AG08396 (cell line): ENCODE measurements at places on chromosomes 2 and 18.

- DNase-seq: peak; percentile 90
Observed at GRCh38 chr2:233350708-233351107, 3.6 kb upstream of the DGKD start.

GRCh38 chr18:37398248-37398920 is 167.2 kb downstream of the CELF4 start:
- DNase-seq: no peak

- DNase-seq: peak; percentile 71
Observed at GRCh38 chr2:33000986-33001385, 54.2 kb downstream of the LTBP1 start.

DNA sequence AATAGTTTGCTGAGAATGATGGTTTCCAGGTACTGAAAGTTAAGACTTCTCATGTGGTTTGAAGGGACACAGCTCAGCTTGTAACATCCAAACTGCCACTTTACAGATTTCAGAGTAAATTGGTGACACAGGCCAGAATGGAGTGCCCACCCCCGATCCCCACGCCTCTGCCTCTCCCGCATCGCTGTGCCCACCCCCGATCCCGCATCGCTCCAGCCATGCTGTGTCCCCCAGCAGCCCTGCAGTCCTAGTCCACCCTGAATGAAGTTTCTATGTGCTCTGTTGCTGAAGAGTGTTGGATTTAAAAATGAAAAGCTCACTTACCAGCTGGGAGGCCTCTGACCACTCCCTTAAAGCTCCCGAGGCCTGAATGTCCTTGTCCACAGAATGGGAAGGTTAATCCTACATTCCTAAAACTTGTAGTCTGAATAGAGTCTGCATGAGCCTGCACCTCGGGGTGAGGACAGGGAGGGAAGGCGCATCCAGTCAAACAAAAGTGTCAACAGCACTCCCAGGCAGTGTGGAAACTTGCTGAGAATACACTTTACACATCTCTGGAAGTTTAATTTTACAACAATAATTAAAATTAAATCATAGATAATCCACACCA is 176.4 kb upstream of the ID2 start:
- DNase-seq: no peak

- no peak for DNase-seq
Observed at GRCh38 chr2:50872543-50872942, 159.4 kb downstream of the NRXN1 start.

- DNase-seq: no peak
Observed at GRCh38 chr2:104120171-104120570, 733.7 kb upstream of the POU3F3 start.

DNA sequence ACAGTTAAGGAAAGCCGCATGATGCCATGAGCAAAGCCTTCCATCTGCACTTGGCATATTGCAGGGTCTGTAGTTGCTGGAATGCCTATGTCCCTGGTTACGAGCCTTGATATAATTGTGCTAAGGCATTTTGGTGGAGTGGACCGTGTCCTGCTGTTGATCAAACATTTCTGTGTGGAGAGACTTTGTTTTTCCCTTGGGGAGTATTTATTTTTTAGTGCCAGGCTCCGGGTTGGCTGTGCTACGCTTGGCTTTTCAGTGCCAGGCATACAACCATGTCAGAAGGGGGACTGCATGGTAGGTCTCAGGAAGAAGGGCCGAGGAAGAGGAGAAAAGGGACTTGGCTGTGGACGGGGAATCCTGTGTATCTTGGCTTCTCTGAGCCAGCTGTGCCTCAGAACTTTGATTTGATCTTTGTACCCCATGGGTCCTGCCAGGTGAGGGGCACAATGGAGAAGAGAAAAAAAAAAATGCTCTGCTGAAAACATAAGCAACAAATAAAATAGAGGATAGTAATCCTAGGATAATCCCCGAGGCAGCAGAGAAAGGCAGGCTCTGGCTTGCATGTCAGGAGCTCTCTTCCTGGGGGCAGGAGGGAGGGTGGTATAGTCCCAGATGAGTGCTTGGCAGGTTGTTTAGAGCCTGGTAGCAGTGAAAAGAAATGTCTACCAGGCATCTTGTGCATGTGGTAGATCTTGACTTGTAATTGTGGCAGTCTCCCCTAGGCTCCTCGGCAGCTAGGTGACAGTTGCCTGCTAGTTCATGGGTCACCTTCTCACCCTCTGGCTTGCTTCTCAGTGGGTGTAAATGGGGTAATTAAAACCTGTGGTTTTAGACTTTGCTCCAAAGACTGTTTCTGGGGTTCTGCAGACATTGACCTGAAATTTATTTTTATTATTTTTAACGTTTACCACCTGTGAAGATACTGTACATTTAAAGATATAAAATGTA is 233.0 kb downstream of the NEDD4L start:
- DNase-seq: no peak

DNA sequence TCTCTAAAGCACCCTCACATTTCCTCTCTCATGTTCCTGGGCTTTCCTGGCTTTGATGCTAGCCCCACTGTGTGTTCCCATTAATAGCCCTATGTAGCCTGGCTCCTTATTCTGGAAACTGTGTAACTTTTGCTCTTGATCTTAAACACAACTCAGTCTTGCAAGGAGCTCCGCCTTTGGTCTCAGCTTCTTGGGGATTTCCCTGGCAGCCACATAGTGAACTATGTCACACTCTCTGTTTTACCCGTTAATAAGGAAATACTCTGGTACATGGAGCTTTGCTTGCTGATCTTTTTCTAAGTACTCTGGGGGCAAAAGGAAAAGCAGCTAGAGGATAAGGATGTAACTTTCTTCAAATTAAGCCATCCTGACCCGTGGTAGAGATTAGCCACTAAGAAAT is 259.3 kb downstream of the NEDD4L start:
- DNase-seq: no peak

DNA sequence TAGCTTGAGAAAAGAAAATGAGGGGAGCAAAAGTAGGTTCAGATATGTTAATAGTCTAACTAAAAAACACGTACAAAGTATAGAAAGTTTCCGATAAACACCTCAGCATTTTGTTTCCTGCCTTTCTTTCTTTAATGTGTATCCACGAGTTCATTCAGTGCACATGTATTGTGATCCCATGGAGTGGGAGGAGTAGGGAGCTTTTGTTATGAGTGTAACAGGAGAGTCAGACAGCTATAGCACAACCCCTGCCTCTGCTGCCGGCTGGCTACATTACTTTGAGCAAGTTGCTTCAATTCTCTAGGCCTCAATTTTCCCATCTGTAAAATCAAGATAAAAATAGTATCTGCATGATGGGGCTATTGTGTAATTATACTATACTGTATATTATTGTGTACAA is 249.2 kb upstream of the FIGN start:
- no peak for DNase-seq

- no peak for DNase-seq
Observed at GRCh38 chr2:220695397-220696279, 876.5 kb downstream of the EPHA4 start.

GRCh38 chr2:5519286-5519685 is 172.9 kb upstream of the SOX11 start:
- DNase-seq: no peak

DNA sequence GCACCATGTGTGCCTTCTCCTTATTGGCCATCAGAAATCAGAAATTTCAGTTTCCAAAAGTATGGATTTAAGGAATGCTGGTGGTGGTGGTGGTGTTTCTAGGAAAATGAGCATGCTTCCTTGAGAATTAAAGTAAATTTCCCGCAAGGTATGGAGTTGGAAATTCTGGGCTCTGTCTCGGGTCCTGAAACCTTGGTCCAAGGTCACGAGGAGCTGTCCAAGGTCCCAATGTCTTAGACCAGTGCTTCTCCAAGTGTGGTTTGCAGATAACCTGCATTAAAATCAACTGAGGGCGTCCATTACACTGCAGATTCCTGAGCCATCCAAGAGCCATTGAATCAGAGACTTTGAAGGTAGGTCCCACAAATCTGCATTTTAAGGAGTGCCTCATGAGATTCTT is 210.9 kb upstream of the PKDCC start:
- DNase-seq: peak; percentile 46

DNA sequence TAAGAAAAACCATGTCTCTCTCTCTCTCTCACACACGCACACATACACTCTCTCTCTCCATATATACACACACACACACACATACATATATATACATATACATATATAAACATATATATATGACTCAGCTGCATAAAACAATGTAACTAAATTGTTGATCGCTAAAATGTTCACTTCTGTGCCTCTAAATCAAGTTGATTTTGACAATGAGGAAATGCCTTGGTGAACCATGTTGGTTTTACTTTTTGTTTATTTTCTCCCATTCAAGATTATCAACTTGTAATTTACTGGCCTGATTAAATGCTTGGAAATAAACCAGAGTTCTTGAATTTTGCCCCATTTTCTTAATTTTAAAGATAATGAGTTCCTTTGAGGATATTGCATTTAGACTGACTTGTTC is 500.4 kb downstream of the PARD3B start:
- DNase-seq: no peak

DNA sequence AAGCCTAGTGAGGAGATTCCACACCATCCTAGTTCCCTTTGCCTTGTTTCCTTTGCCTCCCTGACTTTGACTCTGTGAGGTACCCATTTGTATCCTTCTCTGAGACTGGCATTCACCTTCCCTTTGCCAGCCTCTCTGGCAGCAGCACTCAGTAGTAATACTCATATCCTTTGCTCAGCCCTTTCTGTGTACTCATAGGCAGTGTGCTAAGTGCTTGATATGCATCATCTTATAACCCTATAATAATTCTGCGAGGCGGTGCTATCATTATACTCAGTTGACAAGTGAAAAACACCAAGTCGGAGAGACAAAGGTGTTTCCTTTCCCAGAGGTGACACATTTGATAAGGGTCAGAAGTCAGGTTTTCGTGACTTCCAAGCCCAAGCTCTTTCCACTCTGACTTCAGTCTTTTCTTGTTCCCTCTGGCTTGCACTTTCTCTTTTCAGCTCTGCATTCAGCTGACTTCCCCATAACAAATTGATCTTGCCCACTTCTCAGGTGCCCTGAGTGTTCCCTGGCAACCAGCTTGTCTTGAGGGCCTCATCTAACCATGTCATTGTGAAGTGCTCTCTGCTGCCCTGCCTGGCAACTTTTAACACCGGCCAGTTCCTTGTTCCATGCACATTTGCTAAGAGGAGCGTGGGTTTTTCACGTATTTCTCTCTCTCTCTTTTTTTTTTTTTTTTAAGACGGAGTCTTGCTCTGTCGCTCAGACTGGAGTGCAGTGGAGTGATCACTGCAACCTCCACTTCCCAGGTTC is 94.5 kb upstream of the UPP2 start:
- DNase-seq: no peak

GRCh38 chr2:235601960-235602704 is 108.3 kb downstream of the AGAP1 start:
- DNase-seq: no peak

- no peak for DNase-seq
Observed at GRCh38 chr2:8176887-8177286, 505.0 kb upstream of the ID2 start.

GRCh38 chr2:215332872-215333595 is 21.2 kb downstream of the ATIC start:
- DNase-seq: no peak

- DNase-seq: no peak
Observed at GRCh38 chr2:9178110-9178903, 28.3 kb upstream of the ASAP2 start.

GRCh38 chr18:62554061-62554815 is 31.4 kb downstream of the ZCCHC2 start:
- no peak for DNase-seq

GRCh38 chr18:66252703-66253102 is 351.2 kb downstream of the CDH19 start:
- DNase-seq: no peak

DNA sequence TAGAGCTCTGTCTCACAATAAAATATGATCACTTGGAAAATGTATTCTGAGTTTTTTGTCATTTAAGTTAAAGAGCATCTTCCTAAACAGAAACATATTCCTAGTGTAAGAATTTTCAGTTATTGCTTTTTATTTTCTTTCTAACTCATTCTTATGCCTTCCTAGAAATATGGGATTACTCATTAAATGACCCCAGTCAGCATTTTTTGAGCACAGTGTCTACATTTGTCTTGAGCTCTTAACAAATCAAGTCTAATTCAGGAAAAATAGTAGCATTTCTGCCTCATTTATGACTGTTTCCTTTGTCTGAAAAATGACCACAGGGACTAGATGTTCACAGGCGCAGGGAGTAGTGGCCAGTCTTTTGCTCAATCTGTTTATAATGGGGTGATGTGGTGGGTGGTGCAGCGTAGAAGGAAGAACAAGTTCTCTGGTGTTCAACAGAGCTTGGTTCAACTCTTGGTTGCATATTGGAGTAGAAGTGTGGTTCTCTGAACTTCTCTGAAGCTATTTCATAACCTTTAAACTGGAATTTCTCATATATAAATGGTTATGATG is 267.1 kb downstream of the CYRIA start:
- no peak for DNase-seq

GRCh38 chr2:30472326-30472725 is 25.3 kb downstream of the LCLAT1 start:
- DNase-seq: no peak

- peak; percentile 45 for DNase-seq
Observed at GRCh38 chr2:8794923-8795825, 42.2 kb downstream of the KIDINS220 start.

- no peak for DNase-seq
Observed at GRCh38 chr2:188399159-188399558, 107.5 kb downstream of the GULP1 start.

DNA sequence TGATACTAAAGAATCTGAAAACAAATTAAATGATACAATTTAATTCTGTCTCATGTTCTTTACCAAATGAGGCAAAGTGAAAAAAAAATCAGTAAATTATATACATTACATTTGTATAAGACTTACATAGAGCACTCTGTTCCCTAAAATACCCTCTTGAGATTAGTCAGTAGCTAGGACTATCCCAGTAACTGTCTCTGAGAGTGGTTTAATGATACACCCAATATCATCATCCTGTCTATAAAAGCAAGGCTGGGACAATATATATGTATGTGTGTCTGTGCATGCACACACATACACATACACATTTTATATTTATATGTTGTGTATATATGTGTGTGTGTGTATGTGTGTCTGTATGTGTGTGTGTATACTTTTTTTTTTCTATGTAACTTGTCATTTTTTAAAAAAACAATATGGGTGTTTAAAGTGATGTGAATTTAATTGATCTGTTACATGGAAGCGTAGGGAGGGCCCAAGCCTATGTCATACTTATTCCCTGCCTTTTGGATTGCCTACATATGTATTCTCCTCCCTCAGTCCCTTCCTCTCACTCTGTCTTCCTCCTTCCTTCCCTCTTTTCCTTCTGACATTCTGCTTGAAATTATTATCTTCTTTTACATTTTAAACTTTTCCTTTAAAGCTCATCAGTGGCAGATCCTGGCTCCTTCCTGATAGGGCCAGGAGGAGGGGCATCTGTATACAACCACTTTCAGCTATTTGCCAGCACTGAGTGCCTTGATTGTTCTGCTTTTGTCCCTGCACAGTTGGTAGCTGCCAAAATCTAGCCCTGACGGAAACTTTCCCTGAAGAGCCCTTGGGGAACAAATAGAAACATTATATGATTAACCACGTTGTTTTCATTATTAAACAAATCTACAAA is 6.8 kb downstream of the ASXL3 start:
- DNase-seq: no peak
